Ascending aorta (tissue), 2 donors: ENCODE measurements at places on chromosomes 5 and 9. TPM values are rescaled to one million over a fixed set of nuclear protein-coding genes. Genes with fewer than 3 reads are reported as not detected.
A peak's percentile ranks its signal among the peaks of the same experiment; 100 is the strongest.

DNA sequence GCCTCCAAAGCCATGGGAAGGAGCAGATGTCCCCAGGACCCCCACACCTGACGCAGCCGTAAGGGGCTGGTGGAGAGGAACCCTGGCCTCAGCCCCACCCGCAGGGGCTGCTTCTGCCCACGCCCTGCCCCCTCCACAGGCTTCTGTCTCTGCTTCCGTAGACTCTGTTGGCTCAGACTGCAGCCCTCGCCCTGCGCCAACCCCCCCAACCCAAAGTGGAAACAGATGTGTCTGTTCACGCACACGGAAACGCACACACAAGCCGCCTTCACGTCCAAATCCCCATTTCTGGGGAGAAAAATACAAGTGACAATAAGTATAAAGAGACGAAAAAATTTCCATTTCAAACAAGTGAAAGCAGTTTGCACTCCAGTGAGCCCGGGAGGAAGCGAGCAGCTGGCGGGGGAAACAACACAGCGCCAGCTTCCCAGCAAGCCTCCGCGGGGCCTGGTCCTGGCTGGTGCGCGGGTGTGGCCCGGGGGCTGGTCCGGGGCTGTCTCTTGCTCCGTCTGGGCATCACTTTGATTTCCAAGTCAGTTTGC, 32.6 kb upstream of the RXRA start:
- no peaks in the 10 kb centered on the region for H3K27me3 ChIP-seq
- H3K4me1 ChIP-seq, result no peaks in the 10 kb centered on the region
- H3K27ac ChIP-seq, result no peak overlapping the region
- no peak for DNase-seq
- no peaks in the 10 kb centered on the region for H3K36me3 ChIP-seq

DNA sequence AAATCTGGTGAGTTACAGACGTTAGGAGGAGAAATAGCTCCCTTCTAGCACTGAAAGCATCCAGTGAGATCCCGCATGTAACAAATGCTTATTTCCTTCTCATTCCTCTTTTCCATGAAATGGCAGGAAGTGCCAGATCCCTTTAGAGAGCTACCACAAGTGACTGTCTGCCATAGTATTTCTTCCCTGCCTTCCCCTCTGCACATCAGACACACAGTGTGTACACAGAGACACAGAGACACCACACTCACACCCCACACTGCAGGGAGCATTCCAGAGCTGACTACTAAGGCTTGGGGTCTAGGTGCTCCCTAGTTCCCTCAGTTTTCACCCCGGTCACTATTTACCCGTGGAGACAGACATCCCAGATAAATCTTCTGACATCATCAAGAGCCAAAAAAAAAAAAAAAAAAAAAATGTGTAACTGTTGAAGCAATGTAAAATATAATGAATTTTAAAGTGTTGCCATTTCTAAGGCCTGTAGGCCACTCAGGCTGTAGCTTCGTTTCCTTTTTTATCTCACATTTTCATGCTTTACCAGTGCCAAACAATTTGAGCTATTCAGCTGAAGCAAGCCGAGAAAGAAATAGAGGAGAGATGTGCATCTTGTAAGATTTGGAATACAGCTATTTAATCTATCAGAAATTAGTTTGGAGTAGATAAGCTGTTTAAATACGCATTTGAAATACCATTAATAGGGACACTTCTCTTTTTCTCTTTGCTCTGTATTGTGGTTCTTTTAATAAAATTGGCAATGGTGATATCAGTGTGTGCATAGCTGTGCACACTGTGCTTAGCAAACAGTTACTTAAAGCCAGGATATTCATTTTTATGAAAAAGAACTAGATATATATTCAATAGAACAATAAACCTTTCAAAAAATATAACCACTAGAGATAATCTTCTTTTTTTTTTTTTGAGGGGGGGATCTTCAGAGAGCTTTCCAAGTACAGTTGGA, 405.5 kb downstream of the PDE4D start:
- H3K27ac ChIP-seq, result no peak overlapping the region
- H3K4me1 ChIP-seq, result no peaks in the 10 kb centered on the region
- H3K4me3 ChIP-seq, result no peak overlapping the region

- no peaks in the 10 kb centered on the region for H3K27me3 ChIP-seq
- no peak for DNase-seq
- H3K36me3 ChIP-seq, result no peaks in the 10 kb centered on the region
Measured at GRCh38 chr9:27209034-27209433, 87.9 kb downstream of the EQTN start.

DNA sequence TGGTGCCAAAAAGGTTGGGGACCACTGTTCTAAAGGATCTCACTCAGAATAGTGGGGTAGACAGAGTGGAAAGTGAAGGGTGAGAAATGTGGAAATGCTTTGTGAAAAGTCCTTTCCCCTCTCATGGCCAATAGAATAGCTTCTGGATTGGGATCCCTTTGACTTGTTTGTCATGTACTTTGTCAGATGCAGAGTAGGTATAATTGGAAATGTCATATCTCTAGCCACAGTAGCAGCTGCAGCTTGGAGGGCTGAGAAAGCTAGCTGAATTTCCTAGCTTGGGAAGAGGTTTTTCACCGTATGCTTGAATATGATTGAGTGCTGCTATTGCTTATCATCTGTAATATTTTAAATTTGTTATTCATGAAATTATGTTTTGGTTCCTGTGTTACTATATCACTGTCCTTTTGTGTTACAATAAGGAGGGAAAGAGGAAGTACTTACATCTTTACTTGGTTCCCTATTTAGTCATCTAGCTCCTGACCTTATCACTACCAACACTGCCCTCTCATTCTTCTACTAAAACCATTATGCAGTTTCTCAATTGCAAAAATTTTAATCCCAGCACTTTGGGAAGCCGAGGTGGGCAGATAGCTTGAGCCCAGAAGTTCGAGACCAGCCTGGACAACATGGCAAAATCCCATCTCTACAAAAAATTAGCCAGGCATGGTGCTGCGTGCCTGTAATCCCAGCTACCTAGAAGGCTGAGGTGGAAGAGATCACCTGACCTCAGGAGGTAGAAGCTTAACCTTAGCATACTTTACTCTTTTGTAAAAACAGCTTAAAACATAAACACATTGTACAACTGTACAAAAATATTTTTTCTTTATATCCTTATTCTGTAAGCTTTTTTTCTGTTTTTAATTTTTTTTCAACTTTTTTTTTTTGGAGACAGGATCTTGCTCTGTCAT, 12.4 kb downstream of the SLC30A5 start:
- DNase-seq, result no peak
- peaks cover 81% of the 10 kb centered on the region for H3K36me3 ChIP-seq
- H3K4me3 ChIP-seq, result no peak overlapping the region
- H3K4me1 ChIP-seq, result no peaks in the 10 kb centered on the region

- no peaks in the 10 kb centered on the region for H3K36me3 ChIP-seq
- DNase-seq, result no peak
- H3K27ac ChIP-seq, result no peak overlapping the region
- no peak overlapping the region for H3K4me3 ChIP-seq
Measured at GRCh38 chr5:173246511-173246910, 11.5 kb upstream of the NKX2-5 start.

GRCh38 chr5:40797273-40798011, 732 bp downstream of the PRKAA1 start:
- no peaks in the 10 kb centered on the region for H3K27me3 ChIP-seq
- peak overlapping the region; percentile 95 for H3K27ac ChIP-seq
- H3K4me3 ChIP-seq, result peak overlapping the region; percentile 99

The ROR2 gene
- 0.32 TPM for total RNA-seq

GRCh38 chr5:54230936-54231685, 79.3 kb downstream of the ARL15 start:
- no peak overlapping the region for H3K4me3 ChIP-seq
- H3K36me3 ChIP-seq, result no peaks in the 10 kb centered on the region
- no peak for DNase-seq
- no peak overlapping the region for H3K27ac ChIP-seq
- no peaks in the 10 kb centered on the region for H3K27me3 ChIP-seq

- DNase-seq, result no peak
- H3K36me3 ChIP-seq, result no peaks in the 10 kb centered on the region
- H3K4me1 ChIP-seq, result no peaks in the 10 kb centered on the region
- H3K4me3 ChIP-seq, result no peak overlapping the region
- H3K27ac ChIP-seq, result no peak overlapping the region
- H3K27me3 ChIP-seq, result no peaks in the 10 kb centered on the region
Measured at GRCh38 chr9:82682431-82682830, 380.5 kb downstream of the RASEF start.

DNA sequence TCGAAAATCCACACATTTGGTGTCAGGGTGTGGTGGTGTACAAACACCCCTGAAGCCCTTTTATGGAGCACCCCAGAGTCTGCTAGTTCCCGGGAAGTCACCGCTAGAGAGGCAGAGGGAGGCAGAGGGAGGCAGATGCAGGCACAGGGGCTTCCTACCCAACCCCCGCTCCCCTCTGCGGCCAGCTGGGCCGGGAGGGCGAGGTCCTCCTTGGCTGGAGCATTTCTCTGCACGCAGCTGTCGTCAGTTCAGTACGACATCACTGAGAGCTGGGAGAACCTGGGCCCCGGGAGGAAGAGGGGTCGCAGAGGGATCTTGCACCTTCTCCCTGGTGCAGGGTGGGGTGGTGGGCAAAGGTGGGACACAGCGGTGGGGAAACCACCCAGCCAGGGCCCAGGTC, 15.8 kb upstream of the UBAC1 start:
- H3K27me3 ChIP-seq, result no peaks in the 10 kb centered on the region
- H3K4me1 ChIP-seq, result peaks cover 6% of the 10 kb centered on the region
- no peak overlapping the region for H3K4me3 ChIP-seq
- DNase-seq, result no peak
- no peaks in the 10 kb centered on the region for H3K36me3 ChIP-seq
- H3K27ac ChIP-seq, result no peak overlapping the region

DNA sequence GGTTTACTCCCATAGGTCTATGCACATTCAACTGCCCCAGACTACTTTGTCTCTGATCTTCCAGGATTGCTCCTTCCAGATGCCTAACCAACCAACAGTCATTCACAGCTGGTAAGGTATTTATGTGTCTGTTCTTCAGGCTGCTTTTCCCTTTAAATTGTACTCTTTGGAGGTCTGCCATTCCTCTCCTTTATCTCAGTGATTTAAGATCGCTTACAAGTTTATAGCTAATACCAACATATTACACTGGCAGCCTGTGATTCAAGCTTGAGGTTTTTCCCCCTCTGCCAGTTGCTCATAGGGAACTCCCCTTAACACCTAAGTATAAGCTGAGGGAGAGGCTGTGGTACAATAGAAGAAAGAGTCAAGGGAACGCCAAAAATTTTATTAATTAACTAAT, 711.7 kb upstream of the EDIL3 start:
- no peak for DNase-seq
- H3K4me3 ChIP-seq, result no peak overlapping the region
- H3K27me3 ChIP-seq, result no peaks in the 10 kb centered on the region
- no peak overlapping the region for H3K27ac ChIP-seq

GRCh38 chr9:83208065-83208850, 145.3 kb upstream of the RASEF start:
- no peak overlapping the region for H3K4me3 ChIP-seq
- DNase-seq, result no peak
- H3K4me1 ChIP-seq, result no peaks in the 10 kb centered on the region
- H3K27me3 ChIP-seq, result no peaks in the 10 kb centered on the region

DNA sequence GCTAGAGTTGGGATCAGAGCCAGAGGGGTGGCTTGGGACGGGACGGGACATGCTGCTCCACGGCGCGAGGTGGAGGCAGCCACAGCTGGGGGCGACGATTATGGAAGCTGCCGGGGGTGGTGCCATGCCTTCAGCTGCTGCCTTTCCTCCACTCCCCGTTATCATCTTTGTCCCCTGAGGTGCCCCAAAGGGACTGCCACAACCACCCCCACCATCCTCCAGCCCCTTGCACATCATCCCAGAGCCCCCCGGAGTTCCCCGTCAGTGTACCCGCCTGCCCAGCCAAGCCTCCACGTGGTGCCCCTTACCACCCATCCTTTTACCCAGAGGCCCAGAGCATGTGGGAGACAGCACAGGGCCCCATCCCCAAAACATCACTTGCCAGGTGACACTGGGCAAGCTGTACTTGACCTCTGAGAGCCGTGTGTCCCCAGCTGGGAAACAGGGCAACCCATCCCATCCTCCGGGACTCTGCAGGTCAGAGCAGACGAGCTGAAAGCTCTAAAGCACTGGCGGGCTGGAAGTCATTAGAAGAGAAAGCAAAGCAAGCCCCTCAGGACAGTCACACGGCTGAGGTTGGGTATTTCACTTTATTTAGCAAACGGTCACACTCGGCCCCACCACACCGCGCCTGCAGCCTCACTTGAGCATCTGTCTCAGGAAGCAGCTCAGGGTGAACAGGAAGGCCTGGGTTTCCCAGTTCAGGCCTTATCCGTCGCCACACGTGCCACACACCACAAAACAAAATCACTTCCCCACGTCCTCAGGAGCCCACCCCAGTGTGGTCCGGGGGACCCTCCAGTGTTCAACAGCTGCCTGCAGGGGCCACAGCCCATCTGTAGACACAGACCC, 19.5 kb upstream of the MXD3 start:
- H3K4me3 ChIP-seq, result no peak overlapping the region
- H3K4me1 ChIP-seq, result no peaks in the 10 kb centered on the region
- peaks cover 65% of the 10 kb centered on the region for H3K36me3 ChIP-seq

The ACTBL2 gene
- total RNA-seq, result not detected

The LECT2 gene
- total RNA-seq, result not detected

- H3K27me3 ChIP-seq, result no peaks in the 10 kb centered on the region
- peaks cover 61% of the 10 kb centered on the region for H3K4me1 ChIP-seq
- H3K36me3 ChIP-seq, result no peaks in the 10 kb centered on the region
- H3K27ac ChIP-seq, result peak overlapping the region; percentile 97
Measured at GRCh38 chr9:94919376-94920098, 193.0 kb downstream of the AOPEP start.

The PCDHB5 gene
- 61.8 TPM for total RNA-seq

GRCh38 chr5:179367491-179367890, 22.2 kb upstream of the ADAMTS2 start:
- no peak for DNase-seq
- H3K4me1 ChIP-seq, result no peaks in the 10 kb centered on the region
- no peak overlapping the region for H3K4me3 ChIP-seq
- no peaks in the 10 kb centered on the region for H3K36me3 ChIP-seq
- no peak overlapping the region for H3K27ac ChIP-seq
- H3K27me3 ChIP-seq, result no peaks in the 10 kb centered on the region

GRCh38 chr5:7808998-7809397, 41.9 kb downstream of the CFAP90 start:
- no peak overlapping the region for H3K4me3 ChIP-seq
- no peak overlapping the region for H3K27ac ChIP-seq
- H3K4me1 ChIP-seq, result no peaks in the 10 kb centered on the region
- H3K36me3 ChIP-seq, result no peaks in the 10 kb centered on the region

DNA sequence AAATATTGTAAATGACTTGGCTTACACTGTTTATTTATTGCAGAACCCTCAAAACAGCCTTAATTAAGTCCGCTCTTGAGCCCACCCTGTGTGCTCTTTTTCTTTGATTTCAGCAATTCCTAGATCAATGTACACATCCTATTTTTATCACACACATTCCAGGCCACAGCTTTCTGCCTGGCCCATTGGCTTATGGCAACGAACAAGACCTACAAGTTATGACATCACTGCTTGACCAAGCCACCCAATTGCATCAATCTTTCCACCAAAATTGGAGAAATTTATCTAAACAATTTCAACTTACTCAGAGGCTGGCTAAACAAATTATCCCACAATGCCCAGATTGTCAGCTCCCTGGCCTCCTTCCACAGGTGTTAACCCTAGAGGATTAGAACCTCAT, 158.4 kb downstream of the CPLANE1 start:
- no peak overlapping the region for H3K4me3 ChIP-seq
- no peaks in the 10 kb centered on the region for H3K36me3 ChIP-seq
- H3K27ac ChIP-seq, result no peak overlapping the region
- no peaks in the 10 kb centered on the region for H3K27me3 ChIP-seq

The IFNA4 gene
- total RNA-seq, result not detected

The PCSK5 gene
- total RNA-seq, result 66.3 TPM

The SPATA9 gene
- not detected for total RNA-seq

GRCh38 chr9:27581826-27582225, 8.5 kb upstream of the C9orf72 start:
- no peaks in the 10 kb centered on the region for H3K4me1 ChIP-seq
- DNase-seq, result no peak
- H3K36me3 ChIP-seq, result no peaks in the 10 kb centered on the region
- no peak overlapping the region for H3K27ac ChIP-seq
- H3K27me3 ChIP-seq, result no peaks in the 10 kb centered on the region
